H9 (cell line): ENCODE measurements at places on chromosomes 3 and 15. TPM values are rescaled to one million over a fixed set of nuclear protein-coding genes. Genes with fewer than 3 reads are reported as not detected.

GRCh38 chr3:73509066-73509465 lies 115.7 kb downstream of the PDZRN3 start:
- no peaks in the 10 kb centered on the region for H3K36me3 ChIP-seq
- DNase-seq: no peak
- no peak overlapping the region for H3K4me3 ChIP-seq
- no peaks in the 10 kb centered on the region for H3K27me3 ChIP-seq
- H3K27ac ChIP-seq: no peak overlapping the region

- no peak overlapping the region for H3K27ac ChIP-seq
- H3K4me1 ChIP-seq: no peaks in the 10 kb centered on the region
- peaks cover 12% of the 10 kb centered on the region for H3K36me3 ChIP-seq
- DNase-seq: no peak
Measured at GRCh38 chr15:24645627-24646026, 29.9 kb upstream of the NPAP1 start.

DNA sequence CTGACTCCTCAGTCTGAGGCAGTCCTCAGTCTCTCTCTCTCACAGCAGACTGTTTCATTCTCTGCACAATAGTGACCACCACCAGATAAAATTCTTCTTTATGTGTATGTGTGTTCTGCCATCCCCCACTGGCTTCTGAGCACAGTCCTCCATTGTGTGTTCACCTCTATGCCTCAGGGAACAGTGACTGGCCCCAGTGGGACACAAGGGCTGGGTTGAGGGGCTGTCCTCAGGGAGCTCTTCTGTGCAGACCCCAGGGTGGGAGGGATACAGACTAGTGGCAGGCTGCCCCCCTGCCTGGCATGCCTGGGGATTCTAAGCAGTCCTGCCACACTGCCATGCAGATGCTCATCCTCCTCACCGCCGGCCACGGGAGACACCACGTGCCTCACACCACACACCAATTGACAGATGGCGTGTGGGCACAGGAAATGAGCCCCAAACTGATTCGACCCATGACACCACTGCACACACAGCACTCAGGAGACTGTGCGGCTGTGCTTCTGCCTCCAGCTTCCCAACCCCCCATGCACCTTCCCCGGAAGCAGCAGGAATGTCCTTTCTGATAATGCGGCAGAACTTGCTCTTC lies 237.6 kb upstream of the CHRNA7 start:
- H3K27me3 ChIP-seq: no peaks in the 10 kb centered on the region
- H3K27ac ChIP-seq: no peak overlapping the region
- DNase-seq: no peak
- no peaks in the 10 kb centered on the region for H3K4me1 ChIP-seq
- no peaks in the 10 kb centered on the region for H3K36me3 ChIP-seq
- H3K4me3 ChIP-seq: no peak overlapping the region

GOLGA6L22 gene
- total RNA-seq: not detected in 2 replicates

RAD51 gene
- 39.2 and 44.8 TPM in 2 replicates for total RNA-seq
